ENCODE measurements at places on chromosomes 4 and X. TPM values are rescaled to one million over a fixed set of nuclear protein-coding genes. Genes with fewer than 3 reads are reported as not detected.
A peak's percentile ranks its signal among the peaks of the same experiment; 100 is the strongest.

GRCh38 chr4:86092684-86093083, 267.2 kb downstream of the MAPK10 start:
- no peaks in the 10 kb centered on the region for H3K36me3 ChIP-seq
- no peak for DNase-seq
- H3K4me1 ChIP-seq, result no peaks in the 10 kb centered on the region
- H3K27ac ChIP-seq, result no peak overlapping the region
- no peaks in the 10 kb centered on the region for H3K27me3 ChIP-seq

- H3K4me3 ChIP-seq, result no peak overlapping the region
- no peaks in the 10 kb centered on the region for H3K36me3 ChIP-seq
- DNase-seq, result no peak
- no peaks in the 10 kb centered on the region for H3K27me3 ChIP-seq
Observed at GRCh38 chr4:159027535-159027934, 75.3 kb upstream of the RAPGEF2 start.

- no peaks in the 10 kb centered on the region for H3K27me3 ChIP-seq
- no peak for DNase-seq
- H3K36me3 ChIP-seq, result no peaks in the 10 kb centered on the region
- H3K27ac ChIP-seq, result no peak overlapping the region
Observed at GRCh38 chrX:135513130-135513515, 7.3 kb upstream of the INTS6L start.

GRCh38 chrX:38985375-38985774, 184.1 kb downstream of the MID1IP1 start:
- H3K4me1 ChIP-seq, result no peaks in the 10 kb centered on the region
- no peaks in the 10 kb centered on the region for H3K36me3 ChIP-seq
- H3K27ac ChIP-seq, result no peak overlapping the region
- no peaks in the 10 kb centered on the region for H3K27me3 ChIP-seq
- no peak overlapping the region for H3K4me3 ChIP-seq

- DNase-seq, result no peak
- H3K27ac ChIP-seq, result peak overlapping the region; percentile 93
- H3K4me3 ChIP-seq, result peak overlapping the region; percentile 96
- H3K27me3 ChIP-seq, result no peaks in the 10 kb centered on the region
- no peaks in the 10 kb centered on the region for H3K36me3 ChIP-seq
- H3K4me1 ChIP-seq, result peaks cover 19% of the 10 kb centered on the region
Observed at GRCh38 chr4:148442832-148443511, 758 bp upstream of the NR3C2 start.

DNA sequence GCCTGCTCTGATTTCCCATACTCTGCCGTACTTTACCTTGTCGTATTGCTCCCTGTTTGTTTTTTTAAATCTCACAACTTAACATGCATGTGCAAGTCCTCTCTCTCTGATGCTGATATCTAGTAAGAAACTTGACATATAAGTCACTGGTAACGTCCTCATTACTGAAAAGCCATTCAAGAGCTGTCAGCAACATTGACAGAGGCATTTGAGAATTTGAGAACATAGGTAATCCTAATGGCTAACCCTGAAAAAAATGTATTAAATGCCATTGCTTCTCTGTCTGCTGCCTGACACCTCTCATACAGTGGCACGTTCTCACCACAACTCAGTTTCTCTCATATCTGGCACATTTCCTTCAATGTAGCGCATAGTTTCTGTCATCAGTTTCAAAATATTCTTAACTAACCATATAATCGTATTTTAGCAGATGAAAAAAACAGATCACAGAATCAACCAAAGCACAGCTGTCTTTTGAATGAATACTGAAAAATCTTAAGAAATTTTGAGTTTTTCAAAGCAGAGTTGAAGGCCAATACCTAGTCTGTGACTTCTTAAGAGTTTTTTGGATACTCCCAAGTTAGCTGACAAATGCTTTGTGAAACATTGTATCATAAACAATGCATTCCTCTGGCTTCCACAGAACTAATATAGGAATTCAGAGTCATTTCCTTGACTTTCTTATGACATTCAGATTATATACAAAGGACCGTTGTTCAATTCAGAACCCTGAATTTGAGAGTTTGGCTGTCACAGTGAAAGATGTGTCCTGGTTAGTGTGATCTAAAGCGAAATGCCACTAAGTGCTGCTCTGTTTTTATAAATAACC, 996.4 kb downstream of the C4orf33 start:
- no peak for DNase-seq
- H3K27me3 ChIP-seq, result no peaks in the 10 kb centered on the region
- no peak overlapping the region for H3K27ac ChIP-seq
- no peaks in the 10 kb centered on the region for H3K36me3 ChIP-seq
- no peak overlapping the region for H3K4me3 ChIP-seq
- no peaks in the 10 kb centered on the region for H3K4me1 ChIP-seq

DNA sequence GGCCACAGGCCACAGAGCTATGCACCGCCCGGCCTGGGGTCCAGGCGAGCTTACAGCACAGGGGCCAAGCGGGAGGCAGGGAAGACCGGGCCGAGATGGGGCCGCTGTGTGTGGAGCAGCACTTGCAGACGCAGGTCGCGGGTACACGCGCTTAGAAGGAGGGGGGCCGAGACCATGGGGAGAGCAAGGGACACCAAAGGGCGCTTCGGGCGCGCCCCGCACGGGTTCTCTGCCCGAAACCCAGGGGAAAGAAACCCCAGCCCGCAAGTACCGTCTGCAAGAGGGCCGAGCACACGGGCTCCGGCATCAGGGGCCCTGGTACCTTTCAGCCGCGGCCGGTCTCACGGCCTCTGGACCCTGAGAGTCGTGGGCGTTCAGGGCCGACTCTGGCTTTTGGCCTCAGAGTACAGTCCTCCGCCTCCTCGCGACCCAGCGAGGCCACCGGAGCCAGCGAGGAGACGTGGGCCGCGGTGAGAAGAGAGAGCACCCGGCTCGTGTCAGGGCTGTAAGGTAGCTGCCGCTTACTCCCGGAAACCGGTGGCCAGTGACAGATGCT, 342 bp downstream of the EOLA2 start:
- DNase-seq, result no peak
- peaks cover 8% of the 10 kb centered on the region for H3K4me1 ChIP-seq
- peaks cover 11% of the 10 kb centered on the region for H3K36me3 ChIP-seq
- no peaks in the 10 kb centered on the region for H3K27me3 ChIP-seq
- H3K4me3 ChIP-seq, result peak overlapping the region; percentile 44

DNA sequence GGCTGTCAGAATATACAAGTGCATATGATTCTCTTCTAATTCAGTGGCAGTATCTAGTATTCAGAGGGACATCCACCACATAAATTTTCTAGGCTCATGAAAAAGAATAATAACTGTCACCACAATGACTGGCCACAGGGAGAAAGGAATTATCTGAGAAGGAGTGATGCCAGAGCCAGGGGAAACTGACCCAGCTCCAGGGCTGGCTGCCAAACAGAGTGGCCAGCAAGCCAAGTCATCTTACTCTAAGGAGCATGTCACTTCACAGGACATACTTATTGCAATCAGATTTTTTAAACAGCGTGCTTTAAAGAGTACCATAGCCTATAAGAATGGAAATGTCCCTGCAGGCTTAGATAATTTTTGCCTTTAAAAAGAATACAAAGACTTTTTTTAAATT, 5.8 kb upstream of the SEPTIN11 start:
- H3K4me3 ChIP-seq, result no peak overlapping the region
- DNase-seq, result no peak
- H3K4me1 ChIP-seq, result no peaks in the 10 kb centered on the region
- no peak overlapping the region for H3K27ac ChIP-seq
- no peaks in the 10 kb centered on the region for H3K27me3 ChIP-seq

- H3K4me1 ChIP-seq, result no peaks in the 10 kb centered on the region
- H3K27ac ChIP-seq, result no peak overlapping the region
- H3K36me3 ChIP-seq, result no peaks in the 10 kb centered on the region
- no peak overlapping the region for H3K4me3 ChIP-seq
- H3K27me3 ChIP-seq, result no peaks in the 10 kb centered on the region
Observed at GRCh38 chr4:98383431-98384106, 122.4 kb downstream of the RAP1GDS1 start.

- DNase-seq, result no peak
- no peak overlapping the region for H3K27ac ChIP-seq
- H3K4me1 ChIP-seq, result no peaks in the 10 kb centered on the region
- H3K27me3 ChIP-seq, result no peaks in the 10 kb centered on the region
- no peak overlapping the region for H3K4me3 ChIP-seq
- H3K36me3 ChIP-seq, result no peaks in the 10 kb centered on the region
Observed at GRCh38 chr4:8291701-8292477, 22.3 kb downstream of the HTRA3 start.

- H3K27ac ChIP-seq, result no peak overlapping the region
- no peaks in the 10 kb centered on the region for H3K4me1 ChIP-seq
- no peaks in the 10 kb centered on the region for H3K27me3 ChIP-seq
- DNase-seq, result no peak
- H3K36me3 ChIP-seq, result no peaks in the 10 kb centered on the region
Observed at GRCh38 chrX:6813836-6814370, 279.0 kb upstream of the VCX3A start.

- DNase-seq, result peak; percentile 13
- no peaks in the 10 kb centered on the region for H3K27me3 ChIP-seq
- H3K27ac ChIP-seq, result no peak overlapping the region
Observed at GRCh38 chr4:47839259-47839658, 1.4 kb upstream of the CORIN start.

DNA sequence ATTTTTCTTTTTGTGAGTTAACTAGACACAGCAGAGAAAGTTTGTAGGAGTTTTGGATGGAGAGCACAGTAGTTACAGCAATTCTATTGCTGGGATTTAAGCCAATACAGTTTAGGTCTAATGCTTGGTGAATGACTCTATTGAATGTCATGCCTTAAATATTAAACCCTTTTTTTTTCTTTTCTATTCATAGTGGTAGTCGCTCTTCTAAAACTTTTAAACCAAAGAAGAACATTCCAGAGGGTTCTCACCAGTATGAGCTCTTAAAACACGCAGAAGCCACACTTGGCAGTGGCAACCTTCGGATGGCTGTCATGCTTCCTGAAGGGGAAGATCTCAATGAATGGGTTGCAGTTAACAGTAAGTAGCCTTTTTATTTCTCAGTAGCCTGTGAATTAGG, 34.8 kb upstream of the DCK start:
- no peaks in the 10 kb centered on the region for H3K4me1 ChIP-seq
- H3K36me3 ChIP-seq, result peaks cover 16% of the 10 kb centered on the region
- H3K27me3 ChIP-seq, result no peaks in the 10 kb centered on the region
- H3K27ac ChIP-seq, result no peak overlapping the region
- no peak for DNase-seq

DNA sequence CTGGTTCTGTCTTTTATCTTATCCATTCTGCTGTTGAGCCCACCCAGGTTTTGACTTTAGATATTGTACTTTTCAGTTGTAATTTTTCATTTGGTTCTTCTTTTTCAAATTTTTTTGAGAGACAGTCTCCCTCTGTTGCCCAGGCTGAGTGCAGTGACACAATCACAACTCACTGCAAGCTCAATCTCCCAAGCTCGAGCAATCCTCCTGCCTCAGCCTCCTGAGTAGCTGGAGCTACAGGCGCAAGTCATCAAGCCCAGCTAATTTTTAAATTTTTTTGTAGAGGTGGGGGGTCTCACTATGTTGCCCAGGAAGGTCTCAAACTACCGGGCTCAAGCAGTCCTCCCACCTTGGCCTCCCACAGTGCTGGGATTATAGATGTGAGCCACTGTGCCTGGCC, 25.7 kb downstream of the LETM1 start:
- H3K4me3 ChIP-seq, result no peak overlapping the region
- peaks cover 27% of the 10 kb centered on the region for H3K36me3 ChIP-seq
- H3K4me1 ChIP-seq, result no peaks in the 10 kb centered on the region

- peaks cover 20% of the 10 kb centered on the region for H3K4me1 ChIP-seq
- no peaks in the 10 kb centered on the region for H3K27me3 ChIP-seq
- no peaks in the 10 kb centered on the region for H3K36me3 ChIP-seq
- no peak for DNase-seq
- peak overlapping the region; percentile 72 for H3K27ac ChIP-seq
- no peak overlapping the region for H3K4me3 ChIP-seq
Observed at GRCh38 chr4:99402765-99403164, 32.4 kb downstream of the ADH7 start.

- no peak overlapping the region for H3K27ac ChIP-seq
- no peak for DNase-seq
Observed at GRCh38 chr4:159273841-159274240, 171.0 kb downstream of the RAPGEF2 start.

DNA sequence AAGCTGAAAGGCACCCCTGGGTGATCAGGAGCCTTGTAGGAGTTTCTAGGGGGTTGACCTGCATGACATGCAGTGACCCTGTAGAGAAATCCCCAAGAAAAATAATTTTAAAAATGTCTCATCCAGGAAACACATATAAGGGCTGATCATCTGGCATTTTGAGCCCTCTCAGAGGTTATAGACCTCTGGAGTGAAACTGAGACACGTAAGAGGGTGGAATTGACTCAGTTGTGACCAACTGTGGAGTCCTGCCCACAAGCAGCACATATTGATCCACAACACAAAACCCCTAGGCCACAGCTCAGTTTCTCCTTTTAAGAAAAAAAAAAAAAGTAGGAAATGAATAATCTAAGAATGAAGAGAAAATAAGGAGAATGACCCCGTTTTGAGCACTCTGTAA, 32.5 kb upstream of the MTMR8 start:
- no peak overlapping the region for H3K27ac ChIP-seq
- no peaks in the 10 kb centered on the region for H3K27me3 ChIP-seq
- H3K36me3 ChIP-seq, result no peaks in the 10 kb centered on the region
- H3K4me1 ChIP-seq, result no peaks in the 10 kb centered on the region

Gene TLR1
- 29.7 TPM for total RNA-seq

Gene ELF2
- total RNA-seq, result 57.5 TPM

Gene ZCCHC18
- total RNA-seq, result 3.3 TPM

Gene AFF1
- total RNA-seq, result 112 TPM

Gene CCDC149
- total RNA-seq, result 15.9 TPM

Gene GAGE12E
- not detected for total RNA-seq

Gene NWD2
- 1.1 TPM for total RNA-seq

Gene TRIM60
- 0.90 TPM for total RNA-seq

Gene CTAG1A
- not detected for total RNA-seq

Gene PJA1
- total RNA-seq, result 26.9 TPM

Gene ABCG2
- 5.4 TPM for total RNA-seq

Gene TCEAL5
- total RNA-seq, result not detected

Measured in tibial nerve (tissue), 4 donors.